ENCODE measurements at places on chromosomes 5 and 9.

GRCh38 chr5:176692326-176692725 lies 45.0 kb downstream of the TSPAN17 start:
- DNase-seq: no peak

GRCh38 chr5:74122175-74122574 lies 496.2 kb downstream of the ARHGEF28 start:
- DNase-seq: no peak

DNA sequence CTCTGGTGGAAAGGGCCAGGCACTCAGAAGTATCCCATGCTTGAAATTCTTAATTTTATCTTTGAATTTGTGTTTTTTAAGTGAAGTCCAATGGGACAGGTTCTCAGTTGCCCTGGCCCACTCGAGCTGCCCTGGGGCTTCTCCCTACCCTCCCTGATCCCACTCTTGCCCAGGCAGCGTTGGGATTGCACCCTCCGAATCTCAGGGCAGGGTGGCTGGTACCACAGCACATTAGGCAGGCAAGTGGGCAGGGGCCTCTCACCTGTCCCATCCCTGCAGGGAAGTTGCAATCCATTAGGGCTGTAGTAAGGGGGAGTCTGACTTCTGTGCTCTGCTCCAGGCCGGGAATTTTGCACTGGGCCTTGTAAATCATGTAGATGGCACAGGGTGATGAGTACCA lies 2.7 kb downstream of the RUFY1 start:
- DNase-seq: no peak

GRCh38 chr5:173547579-173547978 lies 68.9 kb downstream of the BOD1 start:
- no peak for DNase-seq

DNA sequence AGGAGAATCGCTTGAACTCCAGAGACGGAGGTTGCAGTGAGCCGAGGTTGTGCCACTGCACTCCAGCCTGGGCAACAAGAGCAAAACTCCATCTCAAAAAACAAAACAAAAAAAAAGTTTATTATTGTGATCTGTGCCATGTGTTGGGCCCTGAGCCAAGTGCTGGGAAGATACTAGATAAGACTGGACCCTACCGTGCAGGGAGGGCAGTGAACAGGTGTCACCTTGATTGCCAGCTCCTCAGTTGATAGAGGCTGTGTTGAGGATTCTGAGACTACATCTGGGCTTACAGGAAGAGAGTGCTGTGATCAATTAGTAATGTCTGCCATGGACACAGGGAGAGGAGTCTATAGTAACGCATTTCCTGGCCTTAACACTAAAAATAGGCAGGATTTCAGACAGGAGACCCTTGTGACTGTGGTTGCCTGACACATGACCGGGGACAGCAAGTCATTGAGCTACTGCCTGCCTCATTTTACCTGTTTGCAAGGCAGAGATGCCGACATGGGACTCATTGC lies 201.5 kb downstream of the C9orf50 start:
- DNase-seq: no peak

DNA sequence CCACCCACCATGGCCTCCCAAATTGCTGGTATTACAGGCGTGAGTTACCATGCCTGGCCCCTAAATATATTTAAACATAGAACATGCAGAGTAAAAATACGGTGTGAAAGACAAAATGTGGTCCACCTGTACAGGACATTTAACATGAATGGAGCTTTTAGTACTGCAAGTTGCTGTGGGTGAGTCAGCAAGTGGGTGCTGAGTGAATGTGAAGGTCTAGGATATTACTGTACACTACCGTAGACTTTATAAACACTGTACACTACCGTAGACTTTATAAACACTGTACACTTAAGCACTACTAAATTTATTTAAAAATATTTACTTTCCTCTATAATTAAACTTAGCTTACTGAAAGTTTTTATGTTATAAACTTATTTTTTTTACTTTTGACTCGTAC lies 317.8 kb downstream of the PRDM9 start:
- no peak for DNase-seq

DNA sequence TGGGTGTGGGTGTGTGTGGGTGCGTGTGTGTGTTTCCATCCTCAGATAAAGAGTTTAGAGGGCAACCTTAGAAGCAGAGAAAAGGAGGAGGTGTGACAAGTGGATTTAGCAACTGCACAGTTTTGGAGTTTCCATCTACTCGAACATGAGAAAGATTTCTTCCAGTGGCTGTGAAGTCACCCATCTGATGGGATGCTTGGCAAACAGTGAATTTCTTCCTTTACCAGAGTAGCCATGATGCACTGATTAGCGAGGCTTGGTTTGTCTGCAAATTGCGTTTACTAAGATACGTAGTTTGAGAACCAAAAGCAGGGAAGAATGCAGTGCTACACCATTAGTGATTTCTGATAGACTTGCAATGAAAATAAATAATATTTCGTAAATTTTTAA lies 791 bp upstream of the STARD4 start:
- no peak for DNase-seq

DNA sequence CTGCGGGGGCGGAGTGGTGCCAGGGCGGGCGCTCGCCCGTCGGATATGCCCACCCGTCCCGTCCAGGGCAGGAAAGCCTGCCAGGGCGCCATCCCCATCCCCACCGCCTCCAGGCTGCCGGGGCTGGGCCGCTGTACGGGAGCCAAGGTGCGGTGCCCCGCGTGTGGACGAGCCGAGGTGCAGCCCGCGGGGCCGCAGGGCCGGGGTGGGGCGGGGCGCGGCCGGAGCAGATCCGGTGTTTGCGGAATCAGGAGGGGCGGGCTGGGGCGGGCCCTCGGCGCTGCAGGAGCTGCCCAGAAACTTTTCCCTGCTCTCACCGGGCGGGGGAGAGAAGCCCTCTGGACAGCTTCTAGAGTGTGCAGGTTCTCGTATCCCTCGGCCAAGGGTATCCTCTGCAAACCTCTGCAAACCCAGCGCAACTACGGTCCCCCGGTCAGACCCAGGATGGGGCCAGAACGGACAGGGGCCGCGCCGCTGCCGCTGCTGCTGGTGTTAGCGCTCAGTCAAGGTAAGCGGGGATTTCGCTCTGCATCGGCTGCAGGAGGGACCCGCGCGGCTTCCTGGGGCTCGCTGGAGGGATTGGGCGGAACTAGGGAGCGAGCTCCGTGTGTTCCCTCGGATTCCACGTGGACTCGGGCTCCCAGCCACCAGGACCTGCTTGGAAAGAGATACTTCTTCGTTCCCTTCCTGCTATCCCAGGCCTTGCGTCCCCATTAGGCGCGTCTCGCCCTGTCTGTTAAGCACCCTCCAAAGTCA lies at the start of gene ITGA2:
TSS of gene ITGA2 (plus strand) at position 328 of the 756 bp plus-strand sequence. CDS start at position 445, 117 bp downstream.
- peak; percentile 73 for DNase-seq

GRCh38 chr9:92740446-92740961 lies 24.1 kb downstream of the BICD2 start:
- DNase-seq: peak; percentile 34

DNA sequence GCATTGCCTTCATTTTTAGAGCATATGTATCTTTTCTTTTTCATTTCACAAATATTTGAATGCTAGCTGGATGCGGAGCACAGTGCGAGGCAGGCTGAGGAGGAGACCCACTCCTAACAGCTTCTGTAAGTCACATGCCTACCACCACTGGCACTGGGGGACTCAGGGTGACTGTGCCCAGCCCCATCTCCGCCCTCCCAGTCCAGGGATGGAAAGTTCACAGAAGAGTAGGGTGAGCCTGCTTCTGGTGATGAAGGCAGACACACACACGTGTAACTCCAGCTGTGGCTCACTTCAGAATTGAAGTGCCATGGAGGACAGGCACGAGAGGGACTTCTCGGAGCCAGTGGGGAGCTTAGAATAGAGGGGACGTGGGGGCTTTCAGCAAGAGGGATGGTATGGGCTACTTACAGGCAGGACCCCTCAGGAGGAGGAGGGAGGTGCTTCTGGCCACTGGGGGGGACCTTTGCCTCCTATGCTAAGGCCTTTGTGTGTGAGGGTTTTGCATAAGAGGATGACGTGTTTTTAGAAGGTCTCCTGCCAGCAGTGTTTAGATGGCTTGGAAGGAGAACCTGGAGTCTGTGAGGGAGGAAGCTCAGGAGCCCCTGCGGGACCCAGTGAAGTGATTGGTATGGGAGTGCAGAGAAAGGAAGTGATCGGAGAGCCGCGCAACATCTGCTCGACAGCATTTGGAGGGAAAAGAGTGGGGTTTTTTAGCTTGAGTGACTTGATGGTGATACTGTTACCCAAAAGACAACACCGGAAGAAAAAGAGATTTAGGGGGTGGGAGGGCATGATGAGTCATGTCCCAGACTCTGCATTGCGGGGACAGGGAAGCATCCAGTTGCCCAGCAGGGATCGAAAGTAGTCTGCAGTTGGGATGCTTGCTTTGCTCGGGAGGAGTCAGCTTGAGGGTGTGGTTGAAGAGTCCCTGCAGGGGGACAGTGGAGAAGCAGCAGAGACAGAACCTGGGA lies 163.5 kb upstream of the OTULINL start:
- no peak for DNase-seq

- DNase-seq: no peak
Measured at GRCh38 chr9:128428644-128429512, 8.2 kb downstream of the CERCAM start.

DNA sequence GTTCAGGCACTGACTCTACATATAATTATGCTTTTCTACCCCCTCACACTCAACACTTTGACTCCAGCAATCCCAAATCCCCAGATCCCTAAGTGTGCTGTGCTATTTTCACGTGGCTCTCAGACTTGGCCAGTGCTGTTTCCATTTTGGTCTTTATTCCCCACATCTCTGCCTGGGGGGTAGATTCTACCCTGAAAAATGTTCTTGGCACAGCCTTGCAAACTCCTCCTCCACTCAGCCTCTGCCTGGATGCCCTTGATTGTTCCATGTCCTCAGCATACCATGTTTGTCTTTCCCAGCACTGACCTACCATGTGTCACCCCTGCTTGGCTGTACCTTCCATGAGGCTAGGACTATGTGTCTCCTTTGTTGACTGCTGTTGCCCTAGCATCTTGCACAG lies 43.0 kb downstream of the FXN start:
- no peak for DNase-seq

DNA sequence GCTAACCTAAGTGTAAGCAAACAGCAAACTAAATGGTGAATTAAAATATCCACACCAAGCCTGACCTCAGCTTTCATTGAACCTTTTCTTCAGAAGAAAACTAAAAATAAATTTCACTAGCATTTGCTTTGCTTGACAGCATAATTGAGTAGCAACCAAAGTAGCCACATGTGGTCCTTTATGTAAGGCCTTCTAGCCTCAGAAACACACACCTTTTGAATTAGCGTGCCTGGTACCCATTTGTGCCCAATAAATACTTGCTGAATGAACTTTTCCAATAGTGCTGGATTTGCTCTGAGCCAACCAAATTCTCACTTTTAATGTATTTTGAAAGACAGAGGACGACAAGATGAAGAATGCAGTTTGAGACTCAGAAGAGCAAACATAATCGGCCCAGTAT lies 2.1 kb upstream of the NIPBL start:
- DNase-seq: no peak

GRCh38 chr9:112325127-112325526 lies 8.3 kb downstream of the PTBP3 start:
- DNase-seq: no peak

DNA sequence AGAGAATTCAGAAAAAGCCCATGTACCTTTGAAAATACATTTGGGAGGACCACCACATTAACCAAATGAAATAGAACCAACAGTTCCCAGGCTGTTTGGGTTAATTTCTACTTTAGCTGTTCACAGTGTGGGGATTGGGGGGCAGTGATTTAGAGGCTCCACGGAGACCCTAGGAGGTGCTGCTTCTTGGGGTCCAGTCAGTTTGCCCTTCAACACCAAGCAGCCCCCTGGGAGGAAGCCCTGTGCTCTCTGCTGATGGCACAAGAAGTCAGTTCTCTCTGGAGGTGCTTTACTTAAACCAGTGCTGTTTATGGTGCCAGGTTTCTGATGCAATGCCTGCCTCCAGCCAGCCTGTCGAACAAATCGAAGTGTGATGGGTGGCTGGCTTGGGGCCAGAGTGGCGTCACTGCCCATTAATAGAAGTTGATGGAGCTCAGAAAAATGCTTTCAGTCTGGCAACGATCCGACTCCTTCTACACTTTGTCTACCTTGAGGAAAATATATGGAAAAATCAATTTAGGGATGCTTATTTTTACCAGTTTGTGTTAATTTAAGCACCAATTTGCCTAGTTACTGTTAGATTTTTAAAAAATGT lies 134.0 kb downstream of the SNX18 start:
- DNase-seq: no peak

GRCh38 chr9:134989206-134990065 lies 71.7 kb upstream of the FCN1 start:
- peak; percentile 40 for DNase-seq

GRCh38 chr9:131477367-131477766 lies 25.4 kb upstream of the POMT1 start:
- DNase-seq: no peak

DNA sequence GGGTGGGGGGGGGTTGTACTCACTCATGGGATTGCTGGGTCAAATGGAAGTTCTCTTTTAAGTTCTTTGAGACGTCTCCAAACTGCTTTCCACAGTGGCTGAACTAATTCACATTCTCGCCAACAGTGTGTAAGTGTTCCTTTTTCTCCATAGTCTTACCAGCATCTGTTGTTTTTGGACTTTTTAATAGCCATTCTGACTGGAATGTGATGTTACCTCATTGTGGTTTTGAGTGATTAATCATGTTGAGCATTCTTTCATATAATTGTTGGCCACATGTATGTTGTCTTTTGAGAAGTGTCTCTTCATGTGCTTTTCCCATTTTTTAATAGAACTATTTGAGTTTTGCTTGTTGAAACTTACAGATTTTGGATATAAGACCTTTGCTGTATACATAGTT lies 94.9 kb upstream of the PLPPR1 start:
- DNase-seq: no peak

DNA sequence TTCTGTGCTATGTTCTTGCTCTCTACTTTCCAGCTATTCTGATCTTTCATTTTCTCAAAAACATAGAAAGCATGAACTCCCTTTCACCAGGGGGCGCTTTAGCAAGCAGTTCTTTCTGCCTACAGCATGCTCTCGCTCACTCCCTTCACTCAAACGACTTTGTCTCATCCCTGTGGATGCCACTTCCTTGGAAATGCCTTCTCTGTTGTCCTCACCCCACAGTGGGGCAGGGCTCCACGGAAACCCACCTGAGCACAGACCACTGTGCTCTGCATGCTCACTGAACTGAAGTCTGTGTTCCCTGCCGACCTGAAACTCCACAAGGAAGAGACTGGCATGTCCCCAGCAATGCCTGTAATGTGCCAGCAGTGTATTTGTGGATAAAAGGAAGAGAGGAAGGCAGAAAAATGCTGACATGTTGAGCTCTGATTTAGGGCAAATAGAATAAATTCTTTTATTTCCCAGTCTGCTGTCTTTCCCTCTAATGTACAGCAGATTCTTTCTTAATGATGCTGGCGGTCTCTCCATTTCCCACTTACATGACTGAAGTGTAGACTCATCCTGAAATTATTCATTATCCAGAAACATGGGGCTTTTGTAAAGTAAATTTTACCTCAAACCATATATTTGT lies 4.9 kb upstream of the ROR2 start:
- DNase-seq: peak; percentile 69

- DNase-seq: no peak
Measured at GRCh38 chr9:79155308-79155707, 416.5 kb upstream of the TLE4 start.

- DNase-seq: peak; percentile 48
Measured at GRCh38 chr9:93667627-93668026, 91.2 kb downstream of the PHF2 start.
